Hematopoietic multipotent progenitor cell treated with erythropoietin and hydrocortisone succinate and interleukin-3 and kit ligand, for 4 days (in vitro differentiated cells): ENCODE measurements at places on chromosomes 1 and 21.

- DNase-seq, result peak; percentile 9
Observed at GRCh38 chr1:81179242-81179641, 621.5 kb upstream of the ADGRL2 start.

- DNase-seq, result no peak
Observed at GRCh38 chr1:213245260-213245910, 194.3 kb downstream of the RPS6KC1 start.

- no peak for DNase-seq
Observed at GRCh38 chr21:16377857-16378256, 648.1 kb downstream of the USP25 start.

- DNase-seq, result peak; percentile 45
Observed at GRCh38 chr1:236393681-236394481, at the start of gene EDARADD. TSS of gene EDARADD (plus strand) at chr1:236394286. CDS start at chr1:236394445, 159 bp downstream.

- peak; percentile 23 for DNase-seq
Observed at GRCh38 chr1:6547301-6547700, 7.0 kb downstream of the NOL9 start.
